ENCODE measurements at places on chromosomes 12 and 14.

GRCh38 chr14:56657604-56658003 is 78.0 kb downstream of the TMEM260 start:
- DNase-seq = no peak

- peak; percentile 29 for DNase-seq
Observed at GRCh38 chr14:32006263-32007110, 70.6 kb upstream of the ARHGAP5 start.

- DNase-seq = no peak
Observed at GRCh38 chr14:67833403-67833802, 13.8 kb downstream of the RAD51B start.

DNA sequence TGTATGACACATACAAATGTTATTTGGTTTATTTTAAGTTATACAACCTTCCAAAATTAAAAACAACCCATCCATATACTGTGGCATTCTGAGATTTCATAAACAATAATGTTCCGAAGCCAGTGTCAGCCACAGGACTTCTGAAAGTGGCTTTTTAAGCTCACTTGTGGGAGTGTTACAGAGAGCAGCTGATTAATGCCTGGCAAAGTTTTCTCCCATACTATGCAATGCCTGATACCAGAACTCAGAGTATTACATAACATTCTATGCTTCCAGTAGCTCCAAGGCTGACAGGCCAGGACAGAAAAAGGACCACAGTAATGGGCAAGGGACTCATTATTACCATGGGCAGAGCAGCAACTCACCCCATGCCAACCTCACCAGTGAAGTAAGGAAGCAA is 29.3 kb downstream of the NELL2 start:
- DNase-seq = no peak

- no peak for DNase-seq
Observed at GRCh38 chr14:73696466-73697400, 17.5 kb downstream of the PNMA1 start.

DNA sequence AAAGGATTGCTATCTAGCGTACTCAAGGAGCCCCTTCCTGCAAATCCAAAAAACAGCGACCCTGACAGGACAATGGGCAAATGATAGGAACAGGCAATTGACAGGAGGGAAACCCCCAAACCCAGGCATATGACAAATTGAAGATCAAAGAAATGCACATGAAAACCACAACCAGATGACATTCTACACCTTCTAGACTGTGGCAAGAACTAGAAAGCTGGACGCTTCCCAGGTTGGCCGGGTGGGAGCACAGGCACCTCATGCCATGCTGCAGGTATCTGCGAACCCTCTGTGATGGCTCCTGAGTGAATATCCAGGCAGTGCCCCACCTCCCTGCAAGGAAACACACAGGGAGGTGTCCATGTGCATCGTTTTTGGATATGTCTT is 37.1 kb downstream of the CMKLR1 start:
- no peak for DNase-seq
